ENCODE measurements at places on chromosomes 7 and 10. TPM values are rescaled to one million over a fixed set of nuclear protein-coding genes. Genes with fewer than 3 reads are reported as not detected.

The RAPGEF5 gene
- total RNA-seq, result 76.6 TPM

The MAT1A gene
- total RNA-seq, result not detected

The LDB3 gene
- total RNA-seq, result 2.2 TPM

DNA sequence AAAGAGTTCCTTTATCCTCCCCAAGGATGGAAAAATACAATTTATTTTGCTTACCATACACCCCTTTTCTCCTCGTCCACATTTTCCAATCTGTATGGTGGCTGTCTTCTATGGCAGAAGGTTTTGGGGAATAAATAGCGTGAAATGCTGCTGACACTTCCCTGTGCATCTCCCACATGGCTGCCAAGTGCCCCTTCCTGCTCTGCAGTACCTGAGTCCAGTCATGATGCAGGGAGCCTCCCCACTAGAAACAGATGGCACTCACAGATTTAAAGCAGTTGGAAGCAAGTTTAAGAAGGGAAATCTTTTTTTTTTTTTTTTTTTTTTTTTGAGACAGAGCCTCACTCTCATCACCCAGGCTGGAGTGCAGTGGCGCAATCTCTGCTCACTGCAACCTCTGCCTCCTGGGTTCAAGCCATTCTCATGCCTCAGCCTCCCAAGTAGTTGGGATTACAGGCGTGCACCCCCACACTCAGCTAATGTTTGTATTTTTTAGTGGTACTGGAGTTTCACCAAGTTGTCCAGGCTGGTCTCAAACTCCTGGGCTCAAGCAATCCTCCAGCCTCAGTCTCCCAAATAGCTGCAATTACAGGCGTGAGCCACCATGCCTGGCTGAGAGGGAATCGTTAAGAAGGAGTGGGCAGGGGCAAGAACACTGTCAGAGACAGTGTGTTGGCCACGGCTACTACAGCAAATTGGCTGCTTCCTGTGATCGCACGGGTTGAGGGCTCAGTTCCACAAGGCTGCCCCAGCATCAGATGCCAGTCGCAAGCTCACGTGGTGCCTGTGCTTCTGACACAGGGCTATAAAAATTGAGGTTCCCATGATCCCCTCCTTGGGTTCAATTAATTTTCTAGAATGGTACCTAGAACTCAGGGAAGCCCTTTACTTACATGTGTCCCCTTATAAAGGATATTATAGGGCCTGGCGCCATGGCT is 5.3 kb upstream of the PILRA start:
- peak; percentile 33 for DNase-seq
- no peaks in the 10 kb centered on the region for H3K36me3 ChIP-seq
- no peaks in the 10 kb centered on the region for H3K4me1 ChIP-seq
- H3K4me3 ChIP-seq, result no peak overlapping the region
- H3K27me3 ChIP-seq, result no peaks in the 10 kb centered on the region

DNA sequence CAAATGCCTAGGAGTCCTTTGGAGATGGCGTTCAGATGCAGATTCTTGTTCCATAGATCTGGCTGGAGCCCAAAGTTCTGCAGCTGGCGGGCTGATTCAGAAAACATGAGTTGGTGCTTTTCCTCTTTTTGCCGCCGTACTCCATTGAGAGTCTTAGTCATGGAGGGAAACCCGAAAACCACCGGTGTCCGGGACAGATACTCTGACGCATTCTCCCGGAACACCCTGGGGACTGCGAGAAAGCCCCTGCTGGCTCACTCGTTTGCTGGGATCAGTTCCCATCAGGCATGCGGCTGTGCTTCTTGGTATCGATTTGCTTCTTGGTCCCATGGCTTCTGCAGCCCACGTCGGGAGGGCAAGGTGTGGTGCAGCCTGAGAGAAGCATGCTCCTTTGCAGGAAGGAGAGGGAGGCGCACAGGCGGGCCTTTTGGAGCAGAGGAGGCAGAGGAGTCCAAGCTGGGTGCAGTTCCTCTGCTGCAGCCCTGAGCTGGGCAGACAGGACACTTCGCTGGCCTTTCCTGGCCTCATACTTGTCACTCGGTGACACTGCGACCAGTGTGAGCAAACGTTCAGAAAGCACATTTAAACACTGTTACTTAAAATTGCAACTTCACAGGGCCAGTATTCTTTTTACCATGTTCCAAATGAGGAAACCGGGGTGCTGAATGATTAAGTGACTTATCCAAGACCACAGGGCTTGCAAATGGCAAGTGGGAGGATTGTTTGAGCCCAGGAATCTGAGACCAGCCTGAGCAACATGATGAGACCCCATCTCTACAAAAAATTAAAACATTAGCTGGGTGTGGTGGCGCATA is 30.6 kb upstream of the PFKFB3 start:
- DNase-seq, result no peak
- H3K27ac ChIP-seq, result peak overlapping the region; percentile 17
- no peak overlapping the region for H3K4me3 ChIP-seq
- no peaks in the 10 kb centered on the region for H3K4me1 ChIP-seq
- H3K27me3 ChIP-seq, result no peaks in the 10 kb centered on the region
- no peaks in the 10 kb centered on the region for H3K36me3 ChIP-seq

- no peak overlapping the region for H3K27ac ChIP-seq
- H3K4me3 ChIP-seq, result no peak overlapping the region
- H3K36me3 ChIP-seq, result no peaks in the 10 kb centered on the region
- no peaks in the 10 kb centered on the region for H3K27me3 ChIP-seq
These were observed 27.1 kb upstream of the SOSTDC1 start for GRCh38 chr7:16492513-16493062.

DNA sequence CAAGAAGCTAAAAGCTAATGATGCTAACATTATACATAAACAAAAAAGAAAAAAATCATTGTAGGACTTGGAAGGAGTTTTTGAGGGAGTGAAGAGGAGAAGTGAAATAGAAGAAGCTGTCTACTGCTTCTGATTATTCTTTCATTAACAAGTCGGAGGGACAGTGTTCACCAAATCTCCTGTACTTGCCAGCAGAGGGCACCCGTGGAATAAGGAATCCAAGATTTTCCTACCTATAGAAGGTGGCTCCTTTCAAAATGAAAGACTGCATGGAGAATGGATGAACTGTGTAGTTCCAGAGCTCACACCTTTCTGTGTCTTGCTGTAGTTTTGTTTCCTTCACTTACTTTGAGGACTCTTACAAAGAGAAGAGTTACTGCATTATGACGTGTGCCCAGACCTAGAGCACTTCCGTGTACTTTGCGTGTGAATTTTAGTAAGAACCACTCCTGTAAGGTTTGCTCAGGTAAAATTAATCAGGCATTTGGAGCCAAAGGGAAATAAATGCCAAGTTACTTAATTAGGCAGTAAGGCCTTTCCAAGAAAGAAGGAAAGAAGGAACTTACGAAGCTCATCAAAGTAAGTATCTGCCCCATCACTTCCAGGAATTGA is 145.1 kb downstream of the SEMA3D start:
- peak; percentile 82 for DNase-seq
- no peaks in the 10 kb centered on the region for H3K4me1 ChIP-seq
- no peaks in the 10 kb centered on the region for H3K36me3 ChIP-seq

GRCh38 chr7:31006857-31007256 is 43.1 kb downstream of the GHRHR start:
- H3K27me3 ChIP-seq, result no peaks in the 10 kb centered on the region
- no peak for DNase-seq
- no peaks in the 10 kb centered on the region for H3K4me1 ChIP-seq
- no peak overlapping the region for H3K27ac ChIP-seq
- no peak overlapping the region for H3K4me3 ChIP-seq

- no peaks in the 10 kb centered on the region for H3K36me3 ChIP-seq
- peak overlapping the region; percentile 100 for H3K27ac ChIP-seq
- no peaks in the 10 kb centered on the region for H3K27me3 ChIP-seq
- no peak overlapping the region for H3K4me3 ChIP-seq
- H3K4me1 ChIP-seq, result peaks cover 32% of the 10 kb centered on the region
These were observed 1.1 kb upstream of the GTF2I start for GRCh38 chr7:74656441-74656836.
